KG1 (cell line): ENCODE measurements at places on chromosomes 7 and 10.

- no peak for DNase-seq
Measured at GRCh38 chr7:66687186-66687585, 53.3 kb upstream of the RABGEF1 start.

DNA sequence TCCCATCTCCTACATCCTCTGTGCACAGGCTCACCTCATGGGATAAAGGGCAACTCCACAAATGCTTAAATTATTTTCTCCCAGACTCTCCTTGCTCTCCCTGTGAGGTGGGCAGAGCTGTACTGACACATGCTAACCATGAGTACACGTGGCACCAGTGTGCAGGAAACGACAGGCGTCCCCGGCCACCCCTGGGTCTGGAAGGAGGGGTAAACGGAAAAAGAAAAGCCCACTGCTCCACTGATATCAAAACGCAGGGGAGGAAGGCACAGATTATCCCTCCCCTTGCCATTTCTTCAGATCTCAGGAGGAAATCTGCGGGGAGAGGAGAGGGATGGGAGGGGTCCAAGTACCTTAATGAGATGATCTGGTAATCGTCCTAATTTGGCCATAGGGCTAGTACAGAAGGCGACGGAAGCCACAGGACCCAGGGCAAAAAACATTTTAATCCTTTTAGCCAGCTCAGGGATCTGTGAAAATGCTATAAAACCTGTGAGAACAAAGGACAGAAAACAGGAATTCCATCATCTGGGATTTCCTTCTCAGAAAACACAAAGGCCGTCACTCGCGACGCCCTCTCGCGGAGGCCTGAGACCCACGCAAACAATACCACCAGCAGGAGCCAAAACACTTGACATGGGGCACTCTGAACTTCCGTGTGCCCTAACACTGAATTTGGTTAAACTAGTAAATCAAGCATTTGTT is 17.8 kb upstream of the CH25H start:
- no peak for DNase-seq

DNA sequence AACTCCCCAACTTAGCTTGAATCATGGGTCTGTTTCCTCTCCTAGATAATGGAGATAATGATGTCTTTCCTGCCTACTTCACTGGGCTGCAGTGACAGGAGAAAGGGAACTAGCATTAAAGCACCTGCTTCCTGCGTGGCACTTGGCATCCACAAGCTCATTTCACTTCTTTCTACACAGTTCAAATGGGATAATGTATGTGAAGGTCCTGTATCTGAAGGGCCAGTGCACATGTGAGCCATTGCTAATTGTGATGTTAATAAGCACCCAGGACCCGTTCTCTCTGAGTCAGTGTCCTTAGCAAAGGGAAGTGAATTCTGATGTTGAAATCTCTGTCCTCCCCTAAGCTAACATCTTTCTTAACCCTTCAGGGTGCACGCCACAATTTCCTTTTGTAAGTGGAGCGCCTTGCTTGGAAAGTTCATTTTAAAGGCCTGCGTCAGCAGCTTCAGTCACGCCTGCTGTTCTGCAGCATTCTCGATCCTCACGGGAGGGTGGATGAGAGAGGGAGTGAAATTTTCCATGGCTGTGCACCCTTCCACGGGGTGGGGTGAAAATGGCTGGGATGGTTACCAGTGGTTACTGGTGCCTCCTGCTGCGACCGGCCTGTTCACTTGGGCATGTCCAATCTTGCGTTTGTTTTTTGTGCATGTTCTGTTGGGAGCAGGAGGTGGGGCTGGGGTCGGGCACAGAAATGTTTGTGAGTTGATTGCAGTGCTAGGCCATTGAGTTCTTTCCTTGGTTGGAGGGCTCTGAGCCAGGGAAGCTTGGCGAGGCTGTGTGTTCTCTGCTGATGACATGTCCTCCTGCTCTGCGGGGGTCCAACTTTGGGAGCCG is 59.2 kb downstream of the HK1 start:
- peak; percentile 80 for DNase-seq

GRCh38 chr7:127821146-127821545 is 169.2 kb downstream of the SND1 start:
- no peak for DNase-seq

- no peak for DNase-seq
Measured at GRCh38 chr7:144805627-144806239, 30.1 kb downstream of the TPK1 start.

DNA sequence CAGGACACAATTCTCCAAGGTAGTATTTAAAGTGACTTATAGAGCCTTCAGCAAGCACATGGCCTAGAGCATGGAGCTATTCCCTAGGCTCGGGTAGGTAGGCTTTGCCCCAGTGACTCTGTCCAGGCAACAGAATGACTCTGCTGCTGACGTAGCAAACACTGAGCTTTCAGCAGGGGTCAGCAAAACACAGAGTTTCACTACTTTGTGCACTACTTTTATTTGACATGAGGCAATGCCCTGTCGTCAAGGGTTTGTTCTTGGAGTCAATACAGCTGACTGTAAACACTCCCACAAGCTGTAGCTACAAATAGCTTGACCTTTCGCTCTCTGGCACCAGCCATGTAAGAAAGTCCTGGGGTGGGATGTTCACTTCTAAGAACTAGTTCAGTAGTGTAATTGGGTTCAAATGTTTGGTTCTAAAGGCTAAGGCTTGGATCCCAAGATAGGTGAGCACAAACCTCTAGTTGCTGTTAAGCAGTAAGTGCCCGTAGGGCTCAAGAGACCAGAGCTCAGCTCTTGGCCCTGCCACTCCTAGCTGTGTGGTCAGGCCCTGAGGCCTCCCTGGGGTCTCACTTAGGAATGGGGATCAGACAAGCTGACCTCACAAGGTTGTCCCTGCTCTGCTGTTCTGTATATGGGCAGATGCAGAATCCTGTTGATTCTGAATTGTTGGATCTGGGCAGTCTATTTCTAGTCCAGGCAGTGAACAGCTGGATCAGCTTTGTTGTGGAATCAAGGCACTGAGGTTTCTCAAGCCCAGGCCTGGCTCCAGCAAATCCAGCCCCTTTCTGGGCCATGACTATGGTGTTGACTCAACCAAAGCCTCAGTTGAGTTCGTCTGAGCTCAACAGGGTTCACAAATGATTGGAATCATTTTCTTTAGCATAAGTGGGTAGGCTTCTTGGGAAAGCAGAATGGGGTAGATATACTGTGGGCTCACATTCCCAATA is 10.7 kb downstream of the NODAL start:
- DNase-seq: no peak

GRCh38 chr7:24576171-24577025 is 3.1 kb downstream of the PALS2 start:
- DNase-seq: no peak

- no peak for DNase-seq
Measured at GRCh38 chr10:30438021-30438850, 4.3 kb downstream of the MAP3K8 start.

DNA sequence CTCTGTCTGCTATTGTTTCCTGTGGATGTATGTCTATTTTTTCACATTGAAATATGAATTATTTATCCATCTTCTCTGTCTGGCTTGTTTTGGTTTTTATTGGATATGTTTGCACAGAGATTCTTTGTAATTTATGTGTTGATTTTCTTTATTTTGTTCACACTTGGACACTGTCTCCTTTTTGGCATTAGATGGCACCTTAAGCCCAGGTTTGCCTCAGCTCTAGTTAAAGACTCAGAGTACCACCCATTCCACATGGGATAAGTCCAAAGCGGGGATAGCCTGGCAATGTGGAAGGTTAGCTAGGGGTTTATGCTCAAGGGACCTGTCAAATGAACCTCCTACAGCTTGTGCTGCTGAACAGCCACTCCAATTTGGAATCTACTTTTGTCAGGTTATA is 14.1 kb downstream of the FEZF1 start:
- DNase-seq: no peak

DNA sequence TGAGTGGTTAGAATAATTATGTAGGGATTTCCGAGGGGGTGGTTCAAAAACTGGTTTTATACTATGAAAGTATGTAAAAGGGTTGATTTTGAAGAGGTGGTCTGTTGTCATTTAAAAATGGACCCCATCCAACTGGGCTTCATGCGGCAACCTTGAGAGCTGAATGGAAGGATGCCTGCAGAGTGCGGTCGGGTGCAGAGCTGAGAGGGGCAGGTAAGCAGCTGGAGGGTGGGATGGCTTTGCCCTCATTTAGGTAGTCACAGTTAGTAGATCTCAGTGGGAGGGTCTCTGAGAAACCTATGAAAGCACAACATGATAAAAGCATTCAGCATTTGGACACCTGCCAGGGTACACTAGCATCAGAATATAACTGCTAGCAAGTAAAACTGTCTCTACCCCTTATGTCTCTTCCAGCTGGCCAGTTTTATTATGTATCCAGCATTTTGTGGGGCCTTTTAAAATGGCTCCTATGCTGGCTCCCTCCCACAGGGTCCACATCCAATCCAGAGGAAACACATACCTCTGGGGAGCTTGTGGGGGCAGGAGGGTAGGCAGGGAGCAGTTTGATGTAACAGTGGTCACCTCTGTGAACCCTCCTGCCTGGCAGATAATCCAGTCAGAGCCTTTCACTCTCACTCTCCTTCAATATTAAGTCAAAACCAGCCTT is 75.9 kb upstream of the MAGI2 start:
- no peak for DNase-seq

GRCh38 chr10:58414270-58415041 is 29.2 kb downstream of the TFAM start:
- no peak for DNase-seq

DNA sequence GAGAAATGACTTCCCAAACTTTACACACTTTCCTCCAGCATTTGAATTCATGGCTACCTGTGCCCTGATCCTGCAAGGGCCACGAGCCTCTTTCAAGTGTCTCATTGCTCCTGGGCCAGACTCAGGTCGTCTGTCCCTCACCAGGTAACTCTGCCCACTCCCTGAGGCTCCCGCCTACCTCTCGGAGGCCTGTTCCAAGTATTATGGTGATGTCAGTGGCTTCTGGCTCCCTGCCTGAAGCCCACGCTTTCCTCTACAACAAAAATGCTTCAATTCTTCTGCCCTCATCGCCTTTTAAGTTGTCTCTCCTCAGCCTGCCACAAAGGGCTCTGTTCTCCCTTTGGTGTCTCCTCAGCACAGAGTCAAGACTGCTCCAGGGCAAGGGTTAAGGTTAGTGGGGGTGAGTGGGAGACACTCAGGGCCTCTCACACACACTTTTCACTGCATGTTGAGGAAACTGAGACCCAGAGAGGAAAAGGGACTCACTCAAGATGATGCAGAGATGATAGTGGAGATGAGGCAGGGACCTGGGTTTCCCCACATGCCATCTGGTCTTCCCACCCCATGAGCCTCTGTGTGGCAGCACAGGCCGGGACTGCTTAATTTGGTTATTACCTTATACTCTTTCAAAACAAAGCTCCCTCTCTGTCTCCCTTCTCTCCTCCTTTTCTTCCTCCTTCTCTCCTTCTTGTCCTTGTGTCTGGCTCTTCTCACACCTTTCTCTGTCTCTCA is 28.3 kb upstream of the EGR2 start:
- no peak for DNase-seq

DNA sequence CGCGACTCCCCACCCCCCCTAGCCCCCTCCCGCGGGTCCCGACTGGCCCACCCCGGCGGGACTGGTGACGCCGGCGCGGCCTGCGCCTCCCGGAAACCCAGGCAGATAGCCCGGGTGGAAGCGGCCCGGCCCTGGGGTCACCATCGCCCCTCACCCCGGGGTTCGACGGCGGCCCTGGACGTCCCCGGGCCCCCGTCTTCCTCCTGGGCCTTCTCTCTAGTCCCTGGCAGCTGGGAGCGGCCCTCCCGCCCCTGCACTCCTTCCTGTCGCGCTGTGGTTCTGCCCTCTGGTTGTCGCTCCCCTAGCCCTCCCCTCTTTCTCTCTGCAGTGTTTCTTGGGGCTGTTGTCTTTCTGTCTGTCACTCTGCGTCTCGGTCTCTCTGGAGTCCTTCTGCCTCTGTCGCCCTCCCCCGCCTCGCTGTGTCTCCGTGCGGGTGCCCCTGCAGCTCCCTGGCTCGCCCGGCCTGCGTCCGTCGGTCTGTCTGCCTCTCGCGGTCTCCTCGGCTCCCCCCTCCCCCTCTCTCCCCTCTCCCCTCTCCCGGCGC is 90.5 kb upstream of the PAX2 start:
- no peak for DNase-seq

GRCh38 chr10:33715303-33715975 is 381.0 kb upstream of the NRP1 start:
- no peak for DNase-seq

- no peak for DNase-seq
Measured at GRCh38 chr7:82694022-82694421, 250.4 kb upstream of the CACNA2D1 start.

DNA sequence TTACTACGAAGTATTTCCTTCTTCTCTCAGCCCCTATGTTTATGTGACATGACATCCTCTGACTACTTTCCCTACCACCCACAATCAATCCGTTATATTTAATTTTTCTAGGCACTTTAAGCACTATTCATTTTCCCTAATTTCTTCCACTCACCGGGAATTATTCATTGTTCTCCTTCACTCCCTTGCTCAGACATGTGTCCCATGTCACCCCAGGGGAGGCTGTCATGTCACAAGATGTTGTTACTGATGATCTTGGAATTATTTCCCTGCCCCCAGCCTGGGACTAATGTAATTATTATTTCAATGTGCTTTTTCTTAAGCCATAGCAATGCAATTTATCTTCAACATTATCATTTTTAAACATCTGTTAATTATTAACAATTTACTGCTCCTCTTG is 317.2 kb downstream of the PHF14 start:
- no peak for DNase-seq

DNA sequence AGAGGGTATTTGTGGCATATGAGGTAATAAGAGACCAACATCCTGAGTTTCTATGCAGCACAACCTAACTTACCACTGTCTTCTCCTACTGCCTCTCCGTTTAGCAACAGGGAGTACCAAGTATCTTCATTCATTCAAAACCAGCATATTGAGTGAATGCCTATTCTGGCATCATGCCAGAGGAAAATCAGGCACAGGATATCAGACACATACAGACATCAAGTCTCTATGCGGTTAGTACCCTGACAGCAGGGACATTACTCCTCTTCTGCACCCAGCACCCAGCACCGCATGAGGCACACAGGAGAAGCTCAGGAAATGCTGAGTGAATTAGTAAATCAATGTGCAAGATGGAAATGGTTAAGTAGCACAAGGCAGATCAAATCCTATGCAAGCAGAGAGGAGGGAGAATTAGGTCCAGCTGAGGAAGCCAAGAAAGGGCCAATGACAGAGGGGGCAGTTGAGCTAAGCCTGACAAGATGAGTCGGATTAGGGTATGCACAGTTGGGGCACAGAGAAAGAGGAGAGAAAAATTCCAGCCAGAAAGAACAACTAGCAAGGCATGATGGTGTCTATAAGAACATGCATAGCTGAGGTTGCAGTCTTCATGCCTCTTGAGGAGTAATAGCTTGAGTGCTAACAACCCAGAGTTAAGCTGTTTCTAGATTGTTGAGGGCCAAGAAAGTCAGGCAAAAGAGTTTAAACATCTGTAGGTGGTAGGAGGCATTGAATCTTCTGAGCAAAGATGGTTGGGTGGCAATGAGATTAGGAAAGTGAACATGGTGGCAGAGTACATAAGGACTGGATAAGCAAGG is 146.0 kb downstream of the PLXNA4 start:
- no peak for DNase-seq

- no peak for DNase-seq
Measured at GRCh38 chr10:113411456-113411855, 141.4 kb upstream of the HABP2 start.
